ENCODE measurements at places on chromosomes 3 and 15.

DNA sequence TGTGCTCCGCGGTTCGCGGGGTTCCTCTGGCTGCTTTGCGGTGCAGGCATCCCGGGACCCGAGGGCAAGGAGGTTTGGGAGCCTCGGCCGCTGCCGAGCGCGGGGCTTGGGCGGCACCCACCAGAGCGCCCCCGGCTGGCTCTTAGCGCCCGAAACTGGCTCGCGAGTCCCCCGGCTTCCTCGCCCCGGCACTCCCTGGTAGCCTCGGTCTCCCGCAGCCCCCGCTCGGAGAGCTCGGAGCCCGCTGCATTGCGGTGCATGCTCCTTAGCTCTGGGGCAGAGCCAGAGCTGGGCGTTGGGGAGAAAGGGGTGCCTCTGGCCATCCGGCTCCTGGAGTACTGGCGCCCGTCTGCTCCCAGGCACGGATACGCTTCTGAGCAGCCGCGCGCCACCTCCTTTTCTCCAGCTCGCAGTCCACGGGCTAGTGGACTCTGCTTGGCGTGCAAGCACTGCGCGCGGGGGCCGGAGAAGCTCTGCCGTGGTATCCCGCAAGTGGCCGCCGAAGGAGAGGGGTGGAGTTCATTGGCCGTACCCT is 753 bp downstream of the EPHB1 start:
- no peak for DNase-seq

DNA sequence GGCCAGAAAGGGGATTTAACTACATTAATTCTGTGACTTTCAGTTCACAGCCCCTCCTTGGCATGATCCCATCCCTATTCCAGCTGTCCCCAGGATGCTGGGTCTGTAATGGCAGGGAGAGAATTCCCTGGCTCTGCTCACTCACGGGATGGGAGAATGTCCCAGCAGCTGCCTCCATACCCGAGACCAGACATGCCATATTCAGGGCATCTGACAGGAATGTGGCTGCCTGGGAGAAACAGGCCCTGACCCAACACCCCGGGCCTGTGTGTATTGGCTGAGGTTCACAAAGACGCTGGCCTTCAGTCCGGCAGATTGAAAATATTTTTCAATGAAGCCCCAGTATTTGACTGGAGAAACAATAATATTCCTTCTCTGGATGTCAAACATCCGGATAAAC is 83.6 kb upstream of the SMAD3 start:
- DNase-seq = no peak

- no peak for DNase-seq
These were observed 185.5 kb upstream of the KCNMB2 start for GRCh38 chr3:178350763-178351162.

- DNase-seq = no peak
These were observed 117.5 kb downstream of the PDCD6IP start for GRCh38 chr3:33915796-33916546.

- no peak for DNase-seq
These were observed 103.7 kb upstream of the TLE3 start for GRCh38 chr15:70201425-70201775.

DNA sequence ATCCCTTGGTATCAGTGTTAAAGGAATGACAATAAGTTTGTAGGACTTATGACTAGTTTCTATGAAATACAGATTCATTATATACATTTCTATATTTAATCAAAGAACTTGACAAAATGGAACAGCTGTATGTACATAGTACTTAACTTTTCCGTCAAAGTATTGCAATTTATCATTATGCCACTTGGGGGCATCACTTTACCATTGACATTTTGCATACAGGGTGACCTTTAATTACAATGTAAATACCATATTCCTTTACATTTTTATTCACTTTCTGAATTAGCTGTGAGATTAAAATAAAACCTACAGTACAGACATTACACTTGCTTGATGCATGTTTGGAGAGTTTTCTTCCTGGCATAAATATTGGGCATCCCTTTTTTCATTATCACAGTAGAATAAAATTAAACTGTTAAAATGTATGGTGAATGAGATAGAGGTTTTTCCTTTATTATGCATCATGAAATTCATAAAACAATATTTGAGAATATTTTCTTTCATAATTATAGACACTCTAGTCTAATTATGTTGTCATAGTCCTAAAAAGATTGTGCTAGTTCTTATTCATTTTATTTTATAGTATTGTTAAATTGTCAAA is 6.9 kb downstream of the NEK11 start:
- no peak for DNase-seq

DNA sequence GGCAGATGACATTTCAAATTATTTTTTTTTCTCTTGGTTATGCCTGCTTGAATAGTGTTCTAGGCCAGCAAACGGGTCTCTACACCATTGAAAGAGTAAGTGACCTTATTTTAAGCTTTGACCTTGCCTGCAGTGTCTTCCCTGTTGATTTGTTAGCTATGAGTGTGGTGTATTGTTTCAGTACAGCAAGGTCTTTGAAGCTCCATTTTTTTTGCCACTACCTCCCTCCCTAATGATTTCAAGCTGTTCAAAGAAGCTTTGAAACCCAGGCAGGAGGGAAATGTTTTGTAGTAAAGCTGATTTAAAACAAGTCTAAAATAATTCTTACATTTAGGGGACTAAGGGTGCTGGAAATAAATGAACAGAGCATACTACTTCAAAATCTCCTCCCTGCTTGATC is 1249.8 kb downstream of the ROBO1 start:
- DNase-seq = no peak

DNA sequence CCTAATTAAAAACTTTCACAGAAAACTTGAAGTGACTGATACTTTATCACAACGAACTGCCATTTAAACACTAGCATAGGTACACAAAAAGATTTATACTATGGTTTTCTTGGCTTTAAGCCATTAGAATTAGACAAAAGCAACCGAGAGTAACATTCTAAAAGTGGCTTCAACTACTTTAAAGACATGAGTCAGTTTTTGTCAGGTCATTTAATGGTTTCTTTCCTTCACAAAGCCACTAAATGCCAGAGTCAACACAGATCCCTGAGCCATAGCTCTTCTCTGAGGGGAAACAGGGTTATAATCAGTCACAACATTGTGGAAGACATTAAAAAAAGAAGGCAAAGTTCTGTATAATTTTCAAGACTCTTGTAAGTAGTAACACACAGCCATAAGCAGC is 54.6 kb downstream of the CAPN3 start:
- DNase-seq = no peak

DNA sequence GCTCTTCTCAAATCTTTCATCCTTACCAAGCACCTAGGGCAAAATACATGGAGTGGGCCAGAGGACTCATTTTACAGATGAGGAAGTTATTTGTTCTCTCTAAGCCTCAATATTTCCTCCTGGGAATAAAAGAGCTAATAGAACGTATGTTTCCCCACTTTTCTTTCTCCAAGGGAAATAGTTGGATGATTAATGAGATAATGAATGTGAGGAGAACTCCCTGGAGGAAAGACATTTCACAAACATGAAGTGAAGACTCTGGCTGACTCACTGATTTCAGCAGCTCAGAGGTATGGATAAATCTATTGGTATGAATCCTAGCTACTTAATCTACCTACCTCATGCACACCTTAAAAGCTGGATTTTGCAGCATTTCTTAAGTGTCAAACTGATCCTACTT is 98.4 kb downstream of the ECT2 start:
- DNase-seq = no peak

DNA sequence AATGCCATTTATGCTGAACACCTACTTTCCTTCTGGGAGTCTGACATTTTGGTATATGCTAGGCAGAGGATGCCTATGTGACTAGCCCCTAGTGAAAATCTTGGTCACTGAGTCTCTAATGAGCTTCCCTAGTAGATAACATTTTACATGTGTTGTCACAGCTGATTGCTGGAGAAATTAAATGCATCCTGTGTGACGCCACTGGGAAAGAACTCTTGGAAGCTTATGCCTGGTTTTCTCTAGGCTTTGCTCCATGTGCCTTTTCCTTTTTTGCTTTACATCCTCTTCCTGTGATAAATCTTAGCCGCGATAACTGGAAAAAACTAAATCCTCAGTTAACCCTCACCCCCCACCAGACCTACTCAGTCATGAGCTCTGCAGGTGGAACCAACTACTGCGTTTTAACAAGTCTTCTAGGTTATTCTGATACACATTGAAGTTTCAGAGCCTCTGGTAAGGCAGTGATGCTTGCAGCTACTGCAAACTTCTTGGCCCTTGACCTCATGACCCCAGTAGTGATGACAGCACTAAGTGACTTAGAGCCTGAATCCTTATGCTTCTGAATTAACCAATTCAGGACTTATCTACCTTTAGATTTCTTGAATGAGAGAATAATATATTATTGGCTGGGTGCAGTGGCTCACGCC is 292.4 kb upstream of the SOX14 start:
- no peak for DNase-seq

GRCh38 chr15:63860155-63860554 is 26.4 kb upstream of the HERC1 start:
- no peak for DNase-seq

- no peak for DNase-seq
These were observed 7.6 kb downstream of the CMTM6 start for GRCh38 chr3:32495085-32495484.

DNA sequence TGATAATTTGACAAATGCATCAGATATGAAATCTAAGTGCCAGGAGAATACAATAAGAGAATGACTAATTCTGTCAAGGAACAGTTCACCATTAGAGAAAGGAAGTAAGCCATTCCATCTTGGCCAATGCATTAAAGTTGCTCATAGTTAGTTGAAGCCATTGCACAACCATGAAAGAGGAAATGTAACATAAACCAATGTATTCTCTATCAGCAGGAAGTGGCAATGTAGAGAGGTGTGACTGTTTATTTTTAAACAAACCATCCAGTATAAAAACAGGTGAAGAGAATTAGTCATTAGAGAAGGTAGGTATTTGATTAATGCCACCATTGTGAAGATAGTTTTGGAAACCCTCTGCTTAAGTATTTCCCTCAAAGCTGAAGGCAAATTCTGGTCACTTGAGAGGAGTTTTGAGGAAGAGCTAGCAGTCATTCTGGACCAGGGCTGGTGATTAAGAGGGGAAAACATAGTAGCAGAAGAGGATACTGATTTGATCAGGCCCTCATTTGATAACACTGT is 10.7 kb upstream of the ANXA2 start:
- DNase-seq = no peak

GRCh38 chr3:26237036-26237682 is 385.4 kb upstream of the LRRC3B start:
- no peak for DNase-seq

DNA sequence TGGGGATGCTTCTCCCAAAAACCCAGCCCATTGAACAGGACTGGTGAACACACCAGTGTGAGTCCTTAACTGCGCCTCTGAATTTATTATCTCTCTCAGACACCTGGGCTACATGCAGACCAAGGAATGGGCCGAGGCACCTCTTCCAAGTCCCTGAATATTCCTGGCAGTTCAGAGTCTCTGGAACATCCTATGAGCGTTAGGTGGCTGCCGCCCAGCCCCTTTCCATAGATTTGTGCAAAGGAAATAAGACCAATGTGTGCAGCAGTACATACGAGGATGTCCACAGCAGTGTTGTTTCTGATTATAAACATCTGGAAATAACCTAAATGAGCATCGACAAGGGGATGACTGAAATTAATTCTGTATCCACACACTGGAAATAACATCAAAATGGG is 104.9 kb upstream of the RPL32 start:
- DNase-seq = no peak

GRCh38 chr3:14429237-14429636 is 26.8 kb downstream of the SLC6A6 start:
- DNase-seq = no peak

GRCh38 chr3:161348796-161349400 is 22.4 kb downstream of the SPTSSB start:
- no peak for DNase-seq

- DNase-seq = no peak
These were observed 1.8 kb downstream of the CXCR6 start for GRCh38 chr3:45944830-45945620.

GRCh38 chr3:46619845-46620778 is 7.8 kb downstream of the FAM240A start:
- no peak for DNase-seq

GRCh38 chr15:63048776-63049665 is 6.5 kb downstream of the TPM1 start:
- DNase-seq = peak; percentile 11

- no peak for DNase-seq
These were observed 67.6 kb upstream of the ARHGEF3 start for GRCh38 chr3:56869157-56869889.

DNA sequence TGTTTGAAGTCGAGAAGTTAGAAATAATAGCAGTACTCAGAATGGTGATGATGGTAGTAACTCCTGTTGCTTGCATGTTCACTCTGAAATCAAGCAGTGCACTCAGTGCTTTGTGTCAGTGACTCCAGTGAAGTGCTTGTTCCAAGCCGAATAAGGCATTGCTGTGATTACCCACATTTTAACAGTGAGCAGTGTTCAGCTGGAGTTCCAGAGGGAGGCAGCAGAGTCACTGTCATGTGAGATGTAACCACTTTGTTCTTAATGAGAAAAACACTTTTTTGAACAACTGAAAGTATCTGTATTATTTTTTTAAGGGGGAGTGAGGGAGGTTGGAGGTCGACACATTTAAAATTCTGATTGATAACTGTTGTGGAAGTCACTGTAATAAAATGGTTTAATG is 3.7 kb downstream of the MDFIC2 start:
- DNase-seq = no peak

DNA sequence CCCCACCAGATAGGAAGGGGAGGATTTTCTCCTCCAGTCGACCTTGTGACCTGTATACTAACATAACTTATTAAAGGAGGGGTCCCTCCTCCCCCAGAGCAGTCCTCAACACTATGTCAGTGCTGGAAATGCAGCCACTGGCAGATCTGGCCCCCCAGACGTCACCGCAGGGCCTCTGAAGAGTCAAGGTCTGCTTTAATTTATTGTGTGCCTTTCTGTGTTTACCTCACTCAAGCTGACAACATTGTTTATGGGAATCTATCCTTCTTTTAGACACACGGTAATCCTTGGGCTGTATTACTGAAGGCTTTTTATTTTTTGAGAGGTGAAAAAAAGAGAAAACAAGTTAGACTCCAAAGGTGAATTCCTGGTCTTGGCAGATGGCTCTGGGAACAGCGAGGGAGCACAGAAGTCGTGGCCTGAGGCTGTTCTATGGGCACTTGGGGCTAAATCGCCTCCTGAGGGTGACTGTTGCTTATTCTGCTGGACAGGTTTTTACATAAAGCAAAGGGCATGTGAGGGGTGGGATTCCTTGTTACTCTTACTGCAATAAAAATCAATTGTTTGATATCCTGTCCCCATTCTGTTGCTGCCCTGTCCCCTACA is 13.5 kb upstream of the NR2C2 start:
- no peak for DNase-seq

All from stimulated activated CD8-positive, alpha-beta memory T cell treated with anti-CD3 and anti-CD28 coated beads, Interleukin-7, amount 100 ng/mL, for 48 hours (primary cell).